Activated T-cell treated with anti-CD3 and anti-CD28 coated beads, Interleukin-2, amount 50 U/mL, for 24 hours (primary cell): ENCODE measurements at places on chromosomes 7 and 10.

DNA sequence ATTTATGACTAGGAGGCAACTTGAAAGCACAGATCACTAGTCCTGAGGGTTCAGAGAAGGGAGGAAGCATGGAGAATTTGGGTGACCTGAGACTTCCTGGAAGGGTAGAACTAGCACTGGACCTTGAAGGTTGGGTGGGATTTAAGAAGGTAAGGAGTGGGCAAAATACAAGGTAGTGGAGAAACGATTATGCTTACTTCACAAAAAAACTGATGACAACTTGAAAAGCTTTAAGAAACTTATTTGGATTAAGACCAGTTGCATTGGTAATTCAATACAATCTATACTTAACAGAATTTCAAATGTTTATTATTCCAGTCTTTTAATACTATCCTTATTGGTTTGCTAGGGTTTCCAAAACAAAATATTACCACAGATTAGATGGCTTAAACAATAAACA, 198.6 kb upstream of the MDFIC start:
- DNase-seq: no peak

GRCh38 chr10:101686133-101686925, 8.6 kb downstream of the FBXW4 start:
- DNase-seq: no peak

GRCh38 chr7:85175217-85175616, 11.6 kb downstream of the SEMA3D start:
- no peak for DNase-seq

DNA sequence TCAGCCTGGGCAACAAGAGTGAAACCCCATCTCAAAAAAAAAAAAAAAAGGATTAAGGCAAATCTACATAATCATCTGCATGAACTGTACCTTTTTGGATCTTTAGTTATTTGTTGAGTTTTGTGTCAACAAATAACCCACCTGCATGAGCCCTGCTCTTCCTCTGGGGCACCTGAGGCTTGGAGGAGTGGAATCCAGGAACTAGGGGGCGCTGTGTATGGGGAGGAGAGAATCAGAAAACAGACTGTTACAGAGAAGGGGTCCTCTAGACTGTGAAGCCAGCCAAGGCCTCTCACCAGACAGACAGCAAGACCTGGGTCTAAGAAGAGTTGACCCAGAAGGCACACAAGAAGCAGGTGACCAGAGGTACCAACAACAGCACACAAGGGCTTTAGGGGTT, 682.8 kb upstream of the NRP1 start:
- DNase-seq: no peak

- DNase-seq: no peak
These were observed 18.8 kb downstream of the CDC123 start for GRCh38 chr10:12214763-12215218.

- DNase-seq: no peak
These were observed 144.4 kb downstream of the ZMYND11 start for GRCh38 chr10:279655-280054.

GRCh38 chr7:28392289-28392688, 20.0 kb upstream of the CREB5 start:
- no peak for DNase-seq

GRCh38 chr7:46146454-46147255, 225.6 kb upstream of the IGFBP3 start:
- DNase-seq: no peak

- DNase-seq: no peak
These were observed 333.1 kb downstream of the TNS3 start for GRCh38 chr7:47248797-47249196.

DNA sequence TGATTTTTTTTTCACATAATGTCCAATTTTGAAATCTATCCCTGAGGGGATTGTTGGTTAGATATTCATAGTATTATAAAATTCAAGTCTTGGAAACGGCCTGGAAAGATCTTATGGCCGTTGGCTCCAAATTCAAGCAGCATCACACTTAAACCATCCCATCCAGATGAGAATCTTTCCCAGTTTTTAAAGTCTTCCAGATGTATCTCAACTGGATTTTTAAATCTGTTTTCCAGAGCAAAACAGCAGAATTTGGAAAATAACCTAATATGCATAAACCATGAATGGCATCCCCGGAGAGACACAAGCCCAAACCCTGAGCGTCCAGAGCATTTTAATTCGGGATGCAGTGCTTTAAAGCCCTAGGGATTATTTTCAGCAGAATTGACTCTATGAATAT, 208.2 kb upstream of the PRKCQ start:
- DNase-seq: no peak

DNA sequence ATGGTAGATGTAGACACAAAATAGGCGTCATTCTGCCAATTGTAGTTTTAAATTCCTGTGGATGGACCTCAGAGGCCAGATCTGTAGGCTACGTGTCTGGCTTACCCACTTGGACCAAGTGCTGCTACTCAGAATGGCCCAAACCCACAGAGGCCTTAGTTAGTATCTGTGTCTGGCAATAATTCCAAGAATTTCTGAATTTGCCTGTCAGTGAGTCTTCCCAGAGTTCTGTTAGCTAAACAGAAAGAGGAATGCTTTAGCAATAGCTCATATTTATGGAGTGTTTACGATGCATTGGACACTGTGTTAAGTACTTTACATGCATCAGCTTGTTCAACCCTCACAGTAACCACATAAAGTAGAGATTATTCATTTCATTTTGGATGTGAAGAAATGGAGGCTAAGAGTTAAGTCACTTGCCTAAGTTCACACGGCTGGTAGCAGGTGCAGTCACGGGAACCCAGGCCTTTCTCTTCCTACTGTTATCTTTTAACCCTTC, 231.8 kb downstream of the PTEN start:
- DNase-seq: no peak

- no peak for DNase-seq
These were observed 164.9 kb upstream of the TRIM24 start for GRCh38 chr7:138295049-138295637.

DNA sequence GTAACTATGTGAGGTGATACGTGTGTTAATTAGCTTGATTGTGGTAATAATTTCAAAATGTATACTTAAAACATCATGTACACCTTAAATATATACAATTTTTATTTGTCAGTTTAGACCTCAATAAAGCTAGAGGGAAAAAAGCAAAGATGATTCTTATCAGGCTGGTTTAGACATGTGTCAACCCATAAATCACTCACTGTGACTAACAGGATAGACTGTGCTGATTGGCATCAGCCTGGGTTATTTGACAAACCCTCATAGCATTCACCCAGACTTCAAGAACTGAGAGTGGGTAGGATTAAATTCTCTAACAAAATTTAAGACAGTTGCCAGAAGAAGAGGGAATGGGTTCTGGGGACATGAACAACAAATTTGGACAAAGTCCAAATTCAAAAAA, 73.8 kb upstream of the TMEM140 start:
- DNase-seq: no peak

DNA sequence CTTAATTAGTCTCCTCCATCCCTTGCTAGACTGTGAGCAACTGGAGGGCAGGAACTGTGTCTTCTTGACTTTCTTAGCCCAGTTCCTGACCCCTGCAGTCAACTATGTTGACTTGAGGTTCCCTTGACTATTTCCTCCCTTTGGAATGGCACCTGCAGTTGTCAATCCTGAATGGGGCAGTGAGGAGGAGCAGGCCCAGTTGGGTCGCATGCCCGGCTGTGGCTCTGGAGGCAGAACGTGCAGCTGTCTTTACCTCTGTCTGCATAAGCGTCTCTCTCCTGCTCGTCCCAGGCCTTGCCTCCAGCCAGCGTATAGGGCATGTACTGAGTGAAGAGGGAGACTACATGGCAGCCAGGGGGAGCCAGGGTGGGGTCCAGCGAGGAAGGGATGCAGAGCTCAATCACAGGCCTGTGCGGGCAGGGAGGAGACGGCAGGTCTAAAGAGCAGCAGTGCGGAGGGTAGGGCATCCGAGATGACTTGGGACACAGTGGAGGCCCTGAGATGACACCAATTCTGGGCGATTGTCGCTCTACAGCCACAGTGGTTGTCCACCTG, 26.8 kb downstream of the PYROXD2 start:
- DNase-seq: no peak

GRCh38 chr10:15045380-15045779, 1.6 kb downstream of the OLAH start:
- DNase-seq: no peak

DNA sequence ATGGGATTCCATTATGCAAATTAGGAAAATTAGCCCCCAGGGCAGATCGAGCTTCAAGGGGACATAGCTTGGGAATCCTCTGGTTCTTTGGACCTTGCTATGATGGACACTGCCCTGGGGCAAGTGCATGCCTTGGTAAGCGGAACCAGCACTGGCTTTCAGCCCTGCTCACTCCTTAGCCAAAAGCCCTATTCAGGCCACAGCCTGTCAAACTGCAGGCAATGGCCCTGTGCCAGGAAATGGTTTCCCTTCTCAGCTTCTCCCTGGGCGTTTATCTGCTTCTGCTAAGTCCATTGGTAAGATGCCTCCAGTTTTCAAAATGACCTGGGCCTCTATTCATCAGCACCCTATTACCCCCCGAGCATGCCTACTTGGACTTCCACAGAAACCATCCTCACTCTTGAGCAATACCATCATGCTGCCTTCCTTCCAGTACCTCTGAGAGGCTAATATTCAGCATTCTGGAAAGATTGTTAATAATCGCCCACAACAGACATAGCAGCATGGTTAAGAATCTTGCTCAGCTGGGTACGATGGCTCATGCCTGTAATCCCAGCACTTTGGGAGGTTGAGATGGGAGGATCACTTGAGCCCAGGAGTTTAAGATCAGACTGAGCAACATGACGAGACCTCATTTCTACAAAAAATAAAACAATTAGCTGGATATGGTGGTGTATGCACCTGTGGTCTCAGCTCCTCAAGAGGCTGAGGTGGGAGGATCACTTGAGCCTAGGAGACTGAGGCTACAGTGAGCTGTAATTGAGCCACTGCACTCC, 918.6 kb upstream of the AUTS2 start:
- no peak for DNase-seq

DNA sequence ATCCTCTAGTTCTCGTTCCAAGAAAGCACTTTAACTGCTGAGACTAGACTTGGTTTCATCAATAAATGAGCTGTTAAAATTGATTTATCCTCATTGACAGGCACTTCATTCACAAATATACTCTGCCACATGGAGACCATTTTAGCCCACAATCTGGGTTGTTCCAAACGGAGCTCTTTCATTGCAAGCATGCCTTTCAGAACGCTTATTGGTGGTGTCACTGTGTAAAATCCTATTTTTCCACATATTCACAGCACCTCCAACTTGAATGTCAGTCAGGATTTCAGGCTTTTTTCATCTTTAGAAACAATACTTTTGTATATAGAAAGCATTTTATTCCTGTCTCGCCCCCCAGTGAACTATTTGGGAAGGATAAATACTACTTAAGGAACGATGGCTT, 424.7 kb upstream of the NRP1 start:
- no peak for DNase-seq

GRCh38 chr10:124388476-124388822, 30.3 kb downstream of the OAT start:
- DNase-seq: no peak

- DNase-seq: no peak
These were observed 31.6 kb downstream of the TLX1 start for GRCh38 chr10:101162677-101163076.

DNA sequence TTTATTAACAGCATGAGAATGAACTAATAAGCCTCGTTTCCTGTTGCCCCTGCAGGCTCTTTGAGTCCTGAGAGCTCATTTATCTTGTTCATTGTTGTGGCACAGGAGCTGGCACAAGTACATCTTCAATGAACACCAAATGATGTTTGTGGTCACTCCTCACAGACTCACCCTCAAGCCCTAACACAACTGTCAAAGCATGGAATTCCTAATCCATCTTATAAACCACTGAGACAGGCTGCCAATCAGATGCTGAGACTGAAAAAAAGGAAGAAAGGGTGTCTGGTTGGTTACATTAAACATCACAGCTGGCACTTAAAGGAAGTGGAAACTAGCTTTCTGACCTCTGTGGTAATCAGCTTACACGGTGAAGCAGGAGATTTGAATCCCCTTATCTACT, 7.7 kb upstream of the CCDC172 start:
- DNase-seq: no peak

GRCh38 chr10:130924138-130924819, 387.2 kb downstream of the TCERG1L start:
- no peak for DNase-seq

GRCh38 chr10:25651534-25651933, 282.5 kb upstream of the MYO3A start:
- no peak for DNase-seq

- DNase-seq: no peak
These were observed 196.5 kb downstream of the PHF14 start for GRCh38 chr7:11170175-11170574.

GRCh38 chr7:29573567-29573966, 9.9 kb downstream of the PRR15 start:
- DNase-seq: no peak

GRCh38 chr10:103512591-103513379, 19.3 kb downstream of the NEURL1 start:
- DNase-seq: no peak

DNA sequence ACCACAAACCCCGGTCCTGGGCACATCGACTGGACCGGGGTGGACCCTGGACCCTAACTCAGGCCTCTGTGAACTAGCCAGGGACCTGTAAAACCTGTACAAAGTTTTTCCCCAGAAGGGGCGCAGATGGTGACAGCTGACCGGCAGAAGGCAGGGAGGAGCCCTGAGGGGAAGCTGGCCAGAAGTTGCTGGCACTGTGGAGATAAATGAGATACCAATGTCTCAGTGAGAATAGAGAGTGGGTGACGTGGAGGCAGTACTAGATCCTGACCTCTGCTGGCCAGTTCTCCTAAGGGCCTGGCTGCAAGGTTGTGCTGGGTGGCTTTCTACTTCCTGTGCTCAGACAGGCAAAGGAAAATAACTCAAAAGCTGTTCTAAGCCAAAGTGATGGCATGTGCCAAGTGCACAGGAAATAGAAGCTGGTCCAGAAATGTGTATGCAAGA, 10.6 kb upstream of the TSPAN14 start:
- DNase-seq: no peak

GRCh38 chr7:100163006-100163531, 4.5 kb upstream of the TRAPPC14 start:
- peak; percentile 58 for DNase-seq

- DNase-seq: no peak
These were observed 170.7 kb downstream of the GATA3 start for GRCh38 chr10:8225187-8225586.

DNA sequence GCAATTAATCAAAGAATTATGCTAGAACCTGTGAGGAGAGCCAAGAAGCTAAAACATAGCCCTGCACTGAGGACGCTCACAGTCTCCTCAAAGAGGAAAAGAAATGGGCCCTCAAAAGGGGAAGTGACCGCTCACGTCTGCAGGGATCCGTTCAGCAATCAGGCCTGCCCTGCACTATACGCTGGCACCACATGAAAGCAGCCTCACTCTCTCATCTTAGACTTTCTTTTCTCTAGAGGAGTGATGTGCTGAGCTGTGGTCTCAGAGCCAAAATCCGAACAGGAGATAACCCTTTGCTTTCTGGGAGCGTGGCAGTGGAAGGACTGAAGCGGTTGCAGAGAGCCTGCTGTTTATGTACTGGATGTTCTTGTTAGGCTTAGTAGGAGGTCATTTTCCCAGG, 6.3 kb upstream of the IL2RA start:
- peak; percentile 56 for DNase-seq

GRCh38 chr7:5419539-5420066, 4.0 kb downstream of the TNRC18 start:
- DNase-seq: peak; percentile 37

GRCh38 chr7:100486111-100486636, 2.4 kb downstream of the NYAP1 start:
- no peak for DNase-seq
